ENCODE measurements at places on chromosomes 11 and 22.

DNA sequence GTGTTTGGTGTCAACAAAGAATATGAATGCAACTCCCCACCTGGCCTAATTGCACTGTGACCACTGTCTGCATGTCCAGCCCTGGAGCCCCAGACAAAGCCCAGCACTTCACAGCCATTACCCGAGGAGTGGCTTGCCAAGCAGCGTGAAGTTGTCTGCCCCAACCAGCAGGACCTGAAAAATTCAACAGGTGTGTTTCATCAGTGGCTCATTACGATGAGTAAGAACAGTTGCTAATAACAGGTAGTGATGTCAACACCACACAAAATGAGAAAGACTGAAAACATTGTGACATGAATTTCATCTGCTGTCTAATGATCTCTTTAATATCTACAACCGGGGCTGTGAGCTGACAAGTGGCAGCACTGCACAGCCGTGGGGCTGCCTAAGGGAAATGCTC, 10.3 kb downstream of the MRPL21 start:
- no peak for DNase-seq

DNA sequence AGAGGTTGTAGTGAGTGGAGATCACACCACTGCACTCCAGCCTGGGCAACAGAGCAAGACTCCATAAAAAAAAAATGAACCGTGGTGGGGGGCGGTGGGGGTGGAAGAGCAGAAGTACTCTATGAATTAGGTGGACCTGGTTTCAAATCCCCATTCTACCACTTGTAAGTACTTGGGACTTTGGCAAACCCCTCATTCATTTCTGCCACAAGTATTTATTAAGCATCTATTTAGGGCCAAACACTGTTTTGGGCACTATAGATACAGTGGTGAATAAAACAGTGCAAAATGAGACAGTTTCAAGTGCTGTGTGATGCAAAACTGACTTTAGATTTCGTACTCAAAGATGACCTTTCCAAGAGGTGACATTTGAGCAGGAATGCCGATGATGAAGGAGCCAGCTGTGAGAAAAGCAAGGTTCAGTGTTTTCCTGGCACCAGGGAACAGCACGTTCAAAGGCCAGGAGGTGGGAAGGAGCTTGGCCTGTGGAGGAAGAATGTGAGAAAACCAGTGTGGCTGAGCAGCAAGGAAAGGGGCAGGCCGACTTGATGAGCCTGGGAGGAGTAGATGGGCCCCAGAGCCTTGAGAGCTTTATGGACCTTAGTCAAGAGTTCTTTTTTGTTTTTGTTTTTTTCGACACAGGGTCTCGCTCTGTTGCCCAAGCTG, 1.4 kb upstream of the TMEM134 start:
- no peak for DNase-seq

DNA sequence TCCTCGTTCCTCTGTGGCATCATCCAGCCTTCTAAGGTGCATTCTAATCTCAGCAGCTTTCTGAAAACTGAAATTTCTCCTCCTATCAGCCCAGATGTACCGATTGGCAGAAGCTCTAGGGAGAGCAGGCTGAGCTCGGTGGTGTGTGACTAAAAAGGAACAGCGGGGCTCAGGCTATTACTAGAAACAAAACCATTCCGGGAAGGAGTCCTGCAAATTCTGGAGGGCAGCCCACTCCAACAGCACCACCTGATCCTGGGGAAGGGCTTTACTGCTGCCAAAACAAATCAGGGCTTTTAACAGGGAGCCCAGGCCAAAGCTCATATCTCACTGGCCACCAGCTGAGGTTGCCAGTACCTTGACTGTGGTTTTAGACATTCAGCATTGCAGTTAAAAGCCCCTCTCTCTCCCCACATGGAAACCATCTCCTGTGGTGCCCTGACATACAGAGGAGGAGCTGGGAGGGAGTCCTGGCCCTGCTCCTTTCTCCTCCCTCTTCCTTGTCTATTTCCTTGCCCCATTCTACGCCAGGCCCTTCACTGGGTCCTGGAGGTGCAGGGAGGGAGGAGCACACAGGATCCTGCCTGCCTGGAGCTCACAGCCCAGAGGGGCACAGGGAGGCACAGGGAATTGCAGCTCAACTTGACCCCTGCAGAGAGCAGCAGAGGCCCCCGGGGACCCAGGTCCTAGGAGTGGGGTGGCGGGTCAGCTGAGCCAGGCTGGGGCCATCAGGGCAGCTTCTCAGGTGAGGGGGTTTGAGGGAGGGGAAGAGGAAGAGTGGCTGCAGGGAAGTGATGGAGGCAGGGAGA, 889 bp downstream of the PLAAT4 start:
- DNase-seq = no peak

GRCh38 chr22:24153959-24154358, 27.3 kb upstream of the SUSD2 start:
- no peak for DNase-seq

- DNase-seq = no peak
These were observed 23.1 kb downstream of the RGL4 start for GRCh38 chr22:23713696-23714595.

- DNase-seq = no peak
These were observed 178.7 kb downstream of the KIRREL3 start for GRCh38 chr11:126821827-126822226.

DNA sequence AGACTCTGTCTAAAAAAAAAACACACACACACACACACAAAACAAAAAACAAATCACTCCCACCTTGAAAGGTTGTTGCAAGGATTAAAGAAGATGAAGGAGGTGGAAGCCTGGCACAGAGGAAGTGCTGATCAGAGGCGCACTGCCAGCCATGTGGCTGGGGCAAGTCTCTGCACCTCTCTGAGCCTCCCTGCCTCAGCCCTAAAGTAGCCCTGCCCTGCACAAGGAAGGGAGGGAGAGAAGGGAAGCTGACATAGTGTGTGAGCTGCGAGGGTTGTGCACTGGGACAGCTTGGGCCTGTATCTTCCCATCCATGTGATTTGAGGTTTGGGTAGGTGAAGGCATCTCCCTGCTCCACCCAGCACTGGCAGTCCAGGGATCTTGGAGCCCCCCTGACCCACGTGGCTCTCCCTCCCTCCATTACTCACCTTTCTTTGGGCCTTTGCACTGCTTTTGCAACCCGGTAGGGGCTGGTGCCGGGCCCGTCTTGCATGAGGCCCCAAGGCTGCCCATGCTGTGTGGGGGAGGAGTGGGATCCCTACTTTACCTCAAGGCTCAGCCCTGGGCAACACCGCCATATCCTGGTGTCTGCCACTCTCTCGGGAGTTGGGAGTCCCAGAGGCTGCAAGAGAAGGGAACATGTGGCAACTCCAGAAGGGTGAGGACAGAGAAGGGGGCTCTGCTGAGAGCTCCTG, 30.5 kb downstream of the IFT27 start:
- no peak for DNase-seq

DNA sequence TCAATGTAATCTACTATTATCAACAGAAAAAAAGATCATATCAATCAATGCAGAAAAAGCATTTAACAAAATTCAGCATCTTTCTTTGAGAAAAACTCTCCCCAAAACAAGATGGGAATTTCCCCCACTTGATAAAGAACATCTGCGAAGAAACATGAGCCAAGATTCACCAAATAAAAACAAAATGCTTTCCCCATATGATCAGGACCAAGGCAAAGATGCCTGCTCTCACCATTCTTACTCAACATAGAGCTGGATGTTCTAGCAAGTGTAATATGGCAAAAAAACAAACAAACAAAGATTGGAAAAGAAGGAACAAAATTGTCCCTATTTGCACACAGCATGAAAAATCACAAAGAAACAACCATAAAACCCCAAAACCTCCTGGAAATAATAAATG, 23.4 kb downstream of the SHANK2 start:
- no peak for DNase-seq

- DNase-seq = no peak
These were observed 8.6 kb upstream of the INCENP start for GRCh38 chr11:62115085-62115694.

DNA sequence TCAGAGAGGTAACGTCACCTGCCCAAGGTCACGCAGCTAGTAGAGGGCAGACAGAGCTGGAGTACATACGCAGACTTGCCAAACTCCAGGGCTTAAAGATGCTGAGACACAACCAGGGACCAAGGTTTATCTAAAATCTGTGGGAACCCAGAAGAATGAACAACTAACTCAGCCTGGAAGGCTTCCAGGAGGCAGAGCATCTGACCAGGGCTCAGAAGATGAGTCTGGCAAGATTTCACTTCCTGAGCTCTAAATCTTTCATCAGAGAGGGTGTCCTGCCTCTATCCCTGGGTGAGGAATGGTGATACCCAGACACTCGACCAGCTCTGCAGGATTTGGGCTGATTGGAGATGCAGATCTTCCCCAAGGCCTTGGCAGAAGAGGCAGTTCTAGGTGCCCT, 9.1 kb downstream of the GAL3ST1 start:
- DNase-seq = no peak

DNA sequence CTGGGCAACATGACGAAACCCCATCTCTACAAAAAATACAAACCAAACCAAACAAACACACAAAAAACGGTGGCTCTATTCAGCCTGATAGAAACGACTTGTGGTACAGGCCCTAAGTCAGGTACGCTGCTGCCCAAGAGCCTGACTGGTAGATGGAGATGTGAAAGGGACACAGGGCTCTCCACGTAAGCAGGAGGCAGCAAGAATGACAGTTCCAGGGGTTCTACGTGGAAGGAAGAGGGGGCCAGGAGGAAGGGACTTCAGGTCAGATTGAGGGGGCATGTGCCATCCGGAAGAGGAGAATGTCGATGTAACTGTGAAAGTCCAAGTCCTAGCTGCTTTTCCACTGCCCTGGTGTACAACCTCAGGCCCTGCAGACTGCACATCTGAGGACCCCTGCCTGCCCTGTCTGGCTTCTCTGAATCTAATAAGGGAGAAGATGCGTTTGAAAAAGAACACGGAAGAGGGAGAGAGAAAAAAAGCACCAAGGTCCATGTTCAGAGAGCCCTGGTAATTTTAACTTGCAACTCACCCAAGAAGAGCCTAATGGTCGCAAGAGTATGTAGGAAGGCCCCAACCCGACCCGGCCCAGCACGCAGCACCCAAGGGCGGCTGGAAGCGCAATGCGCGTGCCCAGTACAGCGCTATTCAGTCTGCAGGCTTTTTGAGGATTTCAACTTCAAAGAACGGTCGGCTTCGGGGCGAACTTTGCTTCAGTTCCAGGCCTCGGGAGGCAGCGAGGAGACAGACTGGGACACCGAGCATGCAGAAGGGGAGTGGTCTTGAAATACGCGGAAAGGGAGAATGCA, 909 bp upstream of the ZNRD2 start:
- peak; percentile 69 for DNase-seq

DNA sequence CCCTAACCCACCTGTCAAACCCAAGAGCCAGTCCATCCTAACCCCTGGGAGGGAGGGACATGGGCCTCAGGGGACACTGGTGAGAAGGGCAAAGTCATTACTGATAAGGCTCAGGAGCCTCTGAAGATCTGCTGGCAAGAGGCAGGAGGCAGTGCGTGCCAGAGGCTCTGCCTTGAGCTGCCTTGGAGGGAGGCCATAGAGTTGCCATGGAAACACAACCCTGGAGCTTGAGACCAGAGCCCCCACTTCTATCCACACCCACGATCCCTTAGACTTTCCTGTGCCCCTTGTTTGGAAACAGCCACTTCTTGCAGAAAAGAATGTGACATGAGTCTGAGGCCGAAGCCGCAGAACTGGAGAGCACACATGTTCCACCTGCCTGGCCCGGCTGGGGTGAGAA, 89.7 kb upstream of the CSNK2A3 start:
- no peak for DNase-seq

GRCh38 chr11:64406221-64406946, 47.4 kb downstream of the RPS6KA4 start:
- DNase-seq = no peak

- no peak for DNase-seq
These were observed 4.7 kb upstream of the APOL2 start for GRCh38 chr22:36243986-36244385.

DNA sequence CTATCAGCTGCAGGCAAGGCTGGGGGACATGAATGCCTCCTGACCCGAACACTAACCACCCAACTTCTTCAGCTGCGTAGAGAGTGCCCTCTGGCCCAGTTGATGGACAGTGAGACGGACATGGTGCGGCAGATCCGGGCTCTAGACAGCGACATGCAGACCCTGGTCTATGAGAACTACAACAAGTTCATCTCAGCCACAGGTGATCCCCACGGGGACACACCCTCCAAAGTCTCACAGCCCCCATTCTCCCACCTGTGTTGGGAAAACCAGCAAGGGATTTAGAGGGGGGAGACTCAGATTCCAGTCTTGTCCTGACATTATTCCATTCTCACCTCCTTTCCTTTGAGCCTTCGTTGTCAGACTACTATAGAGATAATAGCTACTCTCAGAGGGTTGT, 912 bp downstream of the VPS51 start:
- DNase-seq = no peak

- DNase-seq = no peak
These were observed 13.4 kb downstream of the TMEM184B start for GRCh38 chr22:38259370-38259769.

GRCh38 chr11:95660038-95660437, 129.5 kb downstream of the FAM76B start:
- no peak for DNase-seq

Data from activated naive CD4-positive, alpha-beta T cell (primary cell).